Right ventricle myocardium inferior (tissue), 1 donor: ENCODE measurements at places on chromosomes 4 and X. TPM values are rescaled to one million over a fixed set of nuclear protein-coding genes. Genes with fewer than 3 reads are reported as not detected.

GRCh38 chrX:109125304-109125703, 356.6 kb downstream of the GUCY2F start:
- no peak for DNase-seq

- DNase-seq: no peak
These were observed 103.1 kb downstream of the ARAP2 start for GRCh38 chr4:36141186-36141585.

The CCKAR gene
- total RNA-seq: not detected

DNA sequence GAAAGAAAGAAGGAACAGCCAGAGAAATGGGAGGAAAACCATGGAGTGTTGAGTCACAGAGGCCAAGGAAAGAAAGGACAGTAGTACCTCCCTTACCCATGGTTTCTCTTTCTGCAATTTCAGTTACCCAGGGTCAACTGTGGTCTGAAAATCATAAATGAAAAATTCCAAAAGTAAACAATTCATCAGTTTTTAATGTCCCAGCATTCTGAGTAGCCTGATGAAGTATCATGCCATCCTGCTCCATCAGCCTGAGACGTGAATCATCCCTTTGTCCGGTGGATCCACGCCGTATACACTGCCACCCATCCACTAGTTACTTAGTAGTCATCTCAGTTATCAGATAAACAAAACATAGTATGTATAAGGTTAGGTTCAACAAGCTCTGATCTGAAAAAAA, 114.2 kb downstream of the COMMD8 start:
- no peak for DNase-seq

- DNase-seq: no peak
These were observed 73.9 kb downstream of the RTL5 start for GRCh38 chrX:72057849-72058248.

- no peak for DNase-seq
These were observed 282.7 kb downstream of the DKK2 start for GRCh38 chr4:106753426-106753825.
